ENCODE measurements at places on chromosomes 3 and 15.
A peak's percentile ranks its signal among the peaks of the same experiment; 100 is the strongest.

DNA sequence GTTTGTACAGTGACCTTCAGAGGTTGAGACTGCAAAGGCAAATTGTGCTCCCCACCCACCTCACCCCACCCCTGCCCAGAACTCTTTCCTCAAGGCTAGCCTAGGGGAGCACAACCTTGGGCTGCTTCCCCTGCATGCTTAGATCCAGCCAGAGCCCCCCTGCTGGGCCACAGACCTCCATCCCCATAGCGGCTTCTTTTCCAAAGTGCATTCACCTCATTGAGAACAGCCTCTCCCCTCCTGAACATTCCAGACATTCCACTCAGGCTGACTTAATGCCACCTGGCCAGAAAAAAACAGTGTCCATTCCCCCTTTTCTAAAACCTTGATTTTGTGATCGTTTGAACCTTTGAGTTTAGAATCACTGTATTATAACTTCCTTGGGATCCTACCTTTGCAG is 124.4 kb upstream of the TOPAZ1 start:
- DNase-seq, result no peak

DNA sequence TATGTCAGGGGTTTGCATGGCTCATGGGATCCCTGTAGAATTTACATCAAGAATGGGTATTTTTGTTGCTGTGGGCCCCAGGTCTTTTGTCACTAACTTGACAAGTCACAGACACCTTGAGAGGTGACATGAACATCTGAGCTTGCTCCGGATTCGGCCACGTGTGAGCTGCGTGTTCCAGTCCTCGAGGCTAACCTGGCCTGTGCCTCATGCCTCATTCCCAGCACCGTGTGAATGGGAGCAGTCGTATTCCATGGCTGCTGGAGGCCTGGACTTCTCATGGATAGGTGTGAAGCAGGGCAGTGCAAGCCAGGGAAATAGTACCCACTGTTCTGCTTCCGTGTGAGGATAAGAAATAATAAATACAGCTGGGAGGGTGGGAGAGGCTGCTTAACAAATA is 423.5 kb downstream of the OCA2 start:
- DNase-seq, result no peak

DNA sequence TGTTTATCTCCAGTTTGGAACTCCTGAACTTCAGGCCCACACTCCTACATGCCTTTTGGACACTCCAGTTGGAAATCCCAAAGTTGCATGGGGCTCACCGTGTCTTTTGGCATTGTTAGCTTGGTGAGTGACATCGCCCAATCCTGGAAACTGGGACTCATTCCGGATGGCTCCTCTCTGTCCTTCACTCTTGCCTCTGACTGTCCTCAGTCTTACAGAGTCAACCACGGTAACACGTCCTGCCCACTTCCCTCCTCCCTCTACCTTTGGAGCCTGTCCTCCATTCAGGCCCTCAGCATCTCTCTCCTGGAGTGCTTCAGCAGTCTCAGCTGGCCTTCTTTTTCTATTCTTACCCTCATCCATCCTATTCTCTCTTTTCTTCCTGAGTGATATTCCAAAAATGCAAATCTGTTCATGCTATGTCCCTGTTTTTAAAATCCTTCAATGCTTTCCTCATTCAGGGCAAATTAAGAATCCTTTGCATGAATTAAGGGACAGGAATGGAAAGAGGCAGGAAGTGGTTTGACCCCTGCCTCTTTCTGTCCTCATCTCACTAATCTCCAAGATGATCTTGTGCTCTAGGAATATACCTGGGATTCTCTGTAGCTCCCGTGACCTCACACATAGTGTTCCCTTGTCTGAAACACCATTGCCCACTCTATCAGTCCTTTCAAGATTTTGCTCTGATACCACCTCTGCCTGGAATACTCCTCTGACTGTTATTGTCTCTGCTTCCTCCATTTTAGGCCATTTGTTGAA is 42.5 kb downstream of the LPP start:
- DNase-seq, result no peak

- DNase-seq, result peak; percentile 3
These were observed 275.9 kb downstream of the DOCK3 start for GRCh38 chr3:50950591-50950990.

- peak; percentile 18 for DNase-seq
These were observed 112.3 kb downstream of the WDR76 start for GRCh38 chr15:43939070-43939469.

GRCh38 chr3:98630416-98630815 is 37.0 kb upstream of the CPOX start:
- no peak for DNase-seq

DNA sequence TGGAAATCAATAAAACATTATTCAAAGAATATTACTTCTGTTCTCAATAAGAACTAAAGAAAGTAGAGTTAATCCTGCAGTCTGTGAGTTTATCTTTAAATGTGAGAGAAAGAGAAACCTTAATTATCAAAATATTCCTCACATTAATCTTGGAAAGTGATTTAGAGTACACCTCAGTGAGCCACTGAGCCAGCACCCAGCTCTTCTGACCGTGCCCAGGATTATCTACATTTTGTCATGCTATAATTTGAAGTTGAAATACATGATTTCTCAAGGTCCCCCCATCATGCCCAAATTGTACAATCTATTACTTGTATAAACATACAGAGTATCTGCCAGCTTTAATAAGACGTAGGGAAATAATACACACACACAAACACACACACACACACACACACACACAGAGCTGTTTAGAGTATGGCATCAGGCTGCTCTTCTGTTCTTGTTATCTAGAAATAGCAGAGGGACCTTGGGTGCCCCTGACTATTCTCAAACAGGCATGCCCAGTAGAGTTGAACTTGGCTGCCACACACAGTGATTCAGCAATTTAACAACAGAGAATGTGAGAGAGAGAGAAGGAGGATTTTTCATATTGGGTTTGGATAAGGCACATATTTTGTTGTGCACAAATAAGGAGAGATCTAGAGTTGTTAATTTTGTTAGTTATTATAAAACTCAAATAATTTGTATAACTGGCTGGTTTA is 74.4 kb downstream of the P2RY1 start:
- no peak for DNase-seq

- DNase-seq, result no peak
These were observed 5.7 kb downstream of the GPR160 start for GRCh38 chr3:170043506-170043905.

- DNase-seq, result no peak
These were observed 10.6 kb downstream of the PIK3CB start for GRCh38 chr3:138824114-138824506.

- no peak for DNase-seq
These were observed 2.1 kb downstream of the TRANK1 start for GRCh38 chr3:36942638-36943248.

GRCh38 chr15:70491641-70492040 is 271.7 kb downstream of the UACA start:
- no peak for DNase-seq

GRCh38 chr3:58664611-58665010 is 2.0 kb downstream of the FAM3D start:
- no peak for DNase-seq

DNA sequence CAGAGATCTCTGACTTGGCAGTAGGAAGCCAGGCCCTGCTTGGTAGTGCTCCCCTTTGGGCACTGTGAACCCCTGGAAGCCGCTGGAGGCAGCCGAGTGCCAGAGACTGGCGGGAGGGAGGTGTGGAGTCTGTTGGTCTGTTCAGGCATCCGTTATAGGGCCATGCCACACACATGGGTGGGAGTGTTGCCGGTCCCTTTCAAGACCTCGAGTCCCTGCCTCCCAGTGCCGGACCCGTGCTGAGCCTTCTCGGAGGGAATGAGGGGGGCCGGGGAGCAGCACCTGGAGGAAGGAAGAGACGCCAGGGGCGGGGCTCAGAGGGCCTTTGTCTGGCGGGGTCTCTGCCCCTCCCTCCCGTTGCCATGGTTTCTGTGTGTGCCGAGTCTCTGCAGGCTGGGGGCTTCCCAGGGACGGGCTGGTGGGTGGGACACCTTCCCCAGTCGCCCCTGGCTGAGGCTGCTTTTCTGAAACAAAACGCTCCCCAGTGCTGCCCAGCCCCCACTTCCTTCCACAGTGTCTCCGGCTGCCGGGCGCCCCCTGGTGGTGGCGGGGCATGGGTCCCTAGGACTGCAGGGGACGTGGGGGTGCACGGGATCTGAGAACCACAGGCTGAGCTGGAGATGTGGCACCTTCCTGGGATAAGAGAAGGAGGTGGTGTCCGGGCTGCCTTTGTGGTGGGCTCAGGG is 10.0 kb downstream of the GNAI2 start:
- peak; percentile 95 for DNase-seq

GRCh38 chr3:8743911-8744310 is 10.3 kb downstream of the CAV3 start:
- no peak for DNase-seq

All from activated CD4-positive, alpha-beta T cell treated with anti-CD3 and anti-CD28 coated beads, Interleukin-2, Interleukin-6, amounts not matched to agents 100 ng/mL and 50 ng/mL, durations not matched to agents 16 hours and 8 hours (primary cell).